ENCODE measurements at places on chromosomes 7 and 10.

DNA sequence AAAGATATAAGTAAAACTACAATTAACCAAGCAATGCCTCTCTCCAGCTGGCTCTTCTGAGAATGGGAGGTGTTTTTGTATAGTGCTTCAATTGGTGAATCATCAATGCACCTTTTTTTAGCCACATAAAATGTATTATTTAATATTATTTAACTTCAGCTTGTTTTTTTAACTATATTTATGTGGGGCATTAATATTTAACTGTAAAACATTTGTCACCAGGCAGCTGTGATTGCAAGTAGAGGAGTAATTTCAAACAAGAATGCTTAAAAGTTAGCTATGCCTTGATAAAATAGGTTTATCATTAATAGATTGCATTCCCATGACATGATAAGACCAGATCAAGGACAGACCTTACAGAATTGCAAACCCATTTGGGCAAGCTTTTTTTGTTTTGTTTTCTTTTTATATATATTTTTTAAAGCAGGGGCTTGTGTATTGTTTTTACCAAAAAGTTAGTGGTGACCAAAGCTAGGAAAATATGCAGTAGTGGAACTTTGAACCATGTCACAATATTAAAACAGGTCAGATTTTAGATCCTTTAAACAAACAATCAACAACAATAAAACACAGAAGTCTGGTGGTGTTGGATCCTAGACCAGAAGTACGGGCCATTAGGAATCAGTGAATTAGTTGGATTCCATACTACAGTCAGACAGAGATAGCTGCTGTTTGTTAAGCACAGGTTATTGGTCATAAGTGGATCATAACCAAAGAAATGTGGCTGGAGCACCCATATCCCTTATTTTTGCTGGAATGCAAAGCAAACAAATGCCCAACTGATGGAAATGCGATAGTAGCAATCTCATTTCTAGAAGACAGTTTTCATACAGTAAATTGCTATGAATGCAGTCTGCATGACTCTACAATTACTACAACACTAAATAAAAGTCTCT, 2.9 kb downstream of the CAV2 start:
- no peak for DNase-seq

- no peak for DNase-seq
Measured at GRCh38 chr10:113454341-113455061, 98.4 kb upstream of the HABP2 start.

GRCh38 chr7:137934941-137935883, 66.7 kb downstream of the CREB3L2 start:
- no peak for DNase-seq

DNA sequence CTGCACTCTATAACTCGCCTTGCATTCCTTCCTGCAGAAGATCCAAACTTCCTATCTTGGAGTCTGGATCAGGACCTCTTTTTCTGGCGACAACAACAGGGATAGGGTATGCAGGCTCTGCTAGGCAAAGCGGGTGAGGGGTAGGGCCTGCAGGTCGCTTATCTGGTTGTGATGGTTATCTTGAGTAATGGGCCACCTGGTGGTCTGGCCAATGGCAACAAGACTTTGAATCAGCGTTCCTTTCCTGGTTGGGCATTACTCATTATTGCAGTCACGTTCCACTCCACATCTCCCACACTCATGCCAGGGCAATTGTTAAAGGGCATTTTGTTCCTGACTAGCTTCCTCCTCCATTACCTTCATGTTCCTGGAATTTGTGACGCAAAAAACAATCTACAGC, 48.4 kb upstream of the PLXDC2 start:
- no peak for DNase-seq

GRCh38 chr7:55463686-55464262, 98.6 kb downstream of the LANCL2 start:
- DNase-seq, result no peak

DNA sequence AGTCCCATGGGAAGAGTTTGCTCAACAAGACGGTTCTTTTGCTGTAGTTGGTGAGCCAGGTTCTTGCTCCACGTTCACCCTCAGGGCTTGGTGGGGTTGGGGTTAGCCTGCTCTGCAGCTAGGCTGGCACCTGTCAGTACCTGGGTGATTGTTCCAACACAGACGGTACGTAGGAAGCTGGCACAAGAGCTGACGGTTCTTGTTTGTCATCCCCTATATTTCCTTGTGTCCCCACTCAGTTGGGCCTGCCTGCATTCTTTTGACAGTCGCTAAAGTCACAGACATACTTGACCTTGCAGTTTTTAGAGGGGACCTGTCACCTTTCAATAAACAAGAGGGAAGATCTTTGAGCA, 40.2 kb upstream of the SYPL1 start:
- DNase-seq, result no peak

Data from activated T-helper 9 cell treated with anti-CD3 and anti-CD28 coated beads, Interleukin-2, amount 50 U/mL, for 16 hours (primary cell).